ENCODE measurements at places on chromosomes 12 and 14.

GRCh38 chr14:96824283-96824682 lies 27.1 kb downstream of the VRK1 start:
- DNase-seq: no peak

- DNase-seq: no peak
Observed at GRCh38 chr14:80567905-80568536, 356.7 kb upstream of the DIO2 start.

GRCh38 chr12:105202202-105202601 lies 33.8 kb downstream of the APPL2 start:
- DNase-seq: no peak

DNA sequence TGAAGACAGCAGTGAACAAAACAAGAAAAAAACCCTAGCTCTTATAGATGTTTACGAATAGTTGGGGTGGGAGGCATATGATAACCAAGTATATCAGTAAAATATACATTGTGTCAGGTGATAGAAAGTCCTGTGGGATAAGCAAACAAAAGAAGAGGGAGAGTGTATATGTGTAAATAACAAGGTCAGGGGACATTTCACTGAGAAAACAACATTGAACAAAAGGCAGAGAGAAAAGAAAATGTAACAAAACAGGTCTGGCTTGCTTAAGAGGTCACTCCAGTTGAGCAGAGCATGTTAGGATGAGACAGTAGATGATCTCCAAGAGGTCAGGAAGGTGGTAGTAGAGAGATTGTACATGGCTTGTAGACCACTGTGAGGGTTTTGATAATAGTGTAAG lies 304.1 kb downstream of the ACSS3 start:
- DNase-seq: no peak

GRCh38 chr14:54894995-54895394 lies 7.6 kb downstream of the GCH1 start:
- DNase-seq: peak; percentile 58
